ENCODE measurements at places on chromosomes 4 and X.

DNA sequence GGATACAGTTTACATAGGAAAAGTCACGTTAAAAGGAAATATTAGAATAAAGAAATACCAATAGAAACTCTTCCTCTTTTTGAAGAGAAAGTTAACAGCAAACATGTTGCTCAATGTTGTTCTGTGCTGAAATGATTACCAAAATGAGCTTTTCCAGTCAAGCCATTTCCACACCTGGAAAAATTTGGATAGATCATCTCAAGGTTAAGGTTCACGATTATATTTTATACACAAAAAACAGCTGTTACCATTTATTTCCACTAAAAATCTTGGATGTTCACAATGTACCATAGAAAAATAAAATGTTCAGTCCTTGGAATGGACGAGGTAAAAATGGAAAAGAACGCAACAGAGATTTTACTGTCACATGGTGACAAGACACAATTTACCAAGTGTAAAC is 218.7 kb downstream of the SCFD2 start:
- DNase-seq, result no peak

GRCh38 chr4:35246493-35246892 is 997.8 kb downstream of the ARAP2 start:
- DNase-seq, result no peak

DNA sequence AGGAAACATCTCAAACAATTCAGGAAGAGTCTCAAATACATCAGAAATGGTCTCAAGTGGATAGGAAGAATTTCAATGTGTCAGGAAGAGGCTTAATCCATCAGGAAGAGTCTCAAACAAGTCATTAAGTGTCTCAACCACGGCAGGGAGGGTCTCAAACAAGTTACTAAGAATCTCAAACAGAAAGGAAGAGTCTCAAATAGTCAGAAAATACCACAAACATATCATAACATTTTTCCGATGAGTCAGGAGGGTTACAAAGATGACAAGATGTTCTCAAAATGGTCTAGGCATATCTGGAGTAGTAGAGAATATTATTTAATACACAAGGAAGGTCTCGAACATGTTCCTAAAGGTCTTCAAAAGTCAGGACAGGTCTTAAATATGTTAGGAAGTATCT is 109.3 kb upstream of the USP9X start:
- no peak for DNase-seq

GRCh38 chrX:32370456-32371205 is 840.7 kb downstream of the DMD start:
- no peak for DNase-seq

DNA sequence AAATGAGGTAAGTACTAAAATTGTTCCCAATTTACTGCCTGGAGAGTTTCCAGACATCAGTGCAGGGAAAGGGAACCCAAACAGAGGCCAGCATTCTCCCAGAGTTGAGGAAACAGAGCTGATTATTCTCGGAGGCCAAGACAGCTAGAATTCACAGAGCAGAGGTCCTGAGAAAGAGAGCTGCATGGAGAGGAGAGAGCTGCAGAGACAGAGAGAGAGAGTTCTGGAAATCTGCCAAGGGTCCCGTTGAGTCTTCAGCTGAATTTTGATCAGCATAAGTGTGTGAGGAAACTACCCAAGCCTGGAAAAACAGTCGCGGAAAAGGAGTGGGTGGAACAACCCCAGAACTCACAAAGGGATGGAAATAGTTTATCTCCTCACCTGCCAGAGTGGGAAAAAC is 43.8 kb upstream of the GPR173 start:
- DNase-seq, result no peak

GRCh38 chr4:130071746-130072145 is 975.8 kb downstream of the C4orf33 start:
- no peak for DNase-seq

GRCh38 chr4:18422685-18423084 is 401.1 kb upstream of the LCORL start:
- DNase-seq, result no peak

DNA sequence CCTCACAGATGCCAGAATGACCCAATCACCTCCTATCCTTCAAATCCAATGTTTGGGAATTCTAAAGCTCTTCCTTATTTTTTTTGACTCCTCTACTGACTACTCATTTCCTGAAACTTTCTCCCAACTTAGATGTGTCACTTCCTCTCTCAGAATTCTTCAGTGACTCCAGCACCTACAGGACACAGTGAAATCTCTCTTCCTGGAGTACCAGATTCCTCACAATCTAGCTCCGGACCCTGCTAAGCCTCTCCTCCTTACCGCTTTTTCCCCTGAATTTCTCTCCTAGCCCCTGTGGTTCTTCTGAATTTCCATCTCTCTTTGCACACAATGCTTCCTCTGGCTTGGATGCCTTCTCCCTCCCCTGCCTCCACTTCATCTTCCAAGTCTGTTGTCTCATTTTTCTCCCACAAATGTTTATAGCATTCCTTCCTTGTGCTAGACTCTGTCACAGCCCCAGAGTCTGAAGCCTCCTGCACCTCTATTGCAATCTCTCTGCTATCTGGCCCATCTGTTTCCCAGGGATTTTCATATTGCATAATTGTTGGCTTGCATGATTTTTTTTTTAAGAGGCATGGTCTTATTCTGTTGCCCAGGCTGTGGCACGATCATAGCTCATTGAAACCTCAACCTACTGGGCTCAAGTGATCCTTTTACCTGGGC is 80.1 kb downstream of the ANAPC4 start:
- DNase-seq, result no peak

GRCh38 chr4:137310593-137311490 is 221.5 kb downstream of the PCDH18 start:
- DNase-seq, result no peak

GRCh38 chr4:104749062-104749461 is 254.4 kb upstream of the CXXC4 start:
- DNase-seq, result no peak

DNA sequence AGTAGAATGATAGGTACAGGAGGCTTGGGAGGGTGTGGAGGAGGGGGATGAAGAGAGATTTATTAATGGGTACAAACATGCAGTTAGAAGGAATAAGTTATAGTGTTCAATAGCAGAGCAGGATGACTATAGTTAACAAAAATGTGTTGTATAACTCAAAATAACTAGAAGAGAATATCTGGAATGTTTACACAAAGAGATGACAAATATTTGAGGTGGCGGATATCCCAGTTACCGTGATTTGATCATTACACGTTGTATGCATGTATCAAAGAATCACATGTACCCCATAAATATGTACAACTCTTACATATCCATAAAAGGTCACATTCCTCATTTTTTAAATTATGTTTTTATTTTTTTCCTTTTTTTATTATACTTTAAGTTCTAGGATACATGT is 456.6 kb downstream of the MAGEB5 start:
- DNase-seq, result no peak

GRCh38 chrX:153668423-153669173 is 5.0 kb downstream of the PNCK start:
- DNase-seq, result no peak

GRCh38 chrX:67351411-67351810 is 192.4 kb upstream of the AR start:
- DNase-seq, result no peak
